ENCODE measurements at places on chromosomes 11 and 22.

DNA sequence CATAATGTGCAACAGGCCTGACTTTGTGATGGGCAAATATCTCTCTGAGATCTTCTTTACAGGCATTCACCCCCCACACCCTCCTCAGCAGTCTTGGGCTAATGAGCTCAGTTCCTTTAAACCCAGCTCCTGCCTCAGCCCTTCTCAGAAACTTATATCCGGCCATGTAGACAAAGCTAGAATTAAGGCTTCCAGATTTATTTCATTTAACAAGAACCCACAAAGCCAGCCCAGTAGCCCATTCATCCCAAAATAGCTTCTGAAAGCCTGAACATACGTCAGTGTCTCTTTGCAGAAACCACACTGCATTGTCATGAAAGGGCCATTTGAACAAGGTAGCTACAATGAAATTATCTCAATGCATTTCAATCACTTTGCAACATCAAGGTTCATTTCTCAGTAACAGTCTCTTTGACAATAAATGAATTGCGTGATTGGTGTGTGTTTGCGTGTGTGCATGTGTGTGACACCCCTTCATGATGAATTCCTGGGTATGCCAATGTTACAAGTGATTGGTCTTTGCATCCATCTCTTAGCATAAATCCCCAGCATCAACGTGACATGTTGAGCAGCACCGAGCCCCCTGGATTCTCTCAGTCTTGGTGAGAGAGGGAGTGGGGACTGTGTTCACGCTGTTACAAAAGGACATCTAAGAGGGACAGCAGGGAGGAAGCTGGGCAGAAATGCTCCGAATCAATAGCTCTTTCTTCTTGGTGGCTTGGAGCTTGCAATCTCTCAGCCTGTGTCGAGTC is 299.6 kb downstream of the KIRREL3 start:
- DNase-seq: no peak

- no peak for DNase-seq
Measured at GRCh38 chr11:36427876-36428275, 82.2 kb downstream of the TRAF6 start.

GRCh38 chr22:50185375-50186087 is at the start of gene TRABD:
Gene TRABD (plus strand): TSS chr22:50185913. CDS start chr22:50193061, 7,148 bp downstream.
- DNase-seq: peak; percentile 80

- DNase-seq: no peak
Measured at GRCh38 chr11:64369440-64370421, 10.8 kb downstream of the RPS6KA4 start.

DNA sequence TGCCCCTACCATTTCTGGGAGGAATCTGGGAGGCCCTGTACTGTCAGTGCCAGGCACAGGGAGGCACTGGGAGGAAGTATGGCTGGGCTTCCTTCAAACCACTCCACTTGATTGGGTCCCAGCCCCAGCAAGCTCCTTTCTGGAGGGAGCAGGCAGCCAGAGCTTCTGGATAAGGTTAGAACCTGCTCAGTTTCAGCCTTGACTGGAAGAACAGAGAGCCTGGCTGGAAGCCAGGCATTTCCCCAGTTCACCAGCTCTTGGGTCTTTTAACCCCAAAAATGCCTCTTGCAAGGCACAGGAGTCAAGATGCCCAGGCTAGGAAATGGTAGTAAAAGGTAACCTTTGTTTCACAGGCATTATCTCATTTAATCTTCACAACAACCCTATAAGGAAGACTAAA is 9.0 kb upstream of the KCTD14 start:
- DNase-seq: no peak

GRCh38 chr11:30348035-30348434 is 25.1 kb downstream of the ARL14EP start:
- no peak for DNase-seq

DNA sequence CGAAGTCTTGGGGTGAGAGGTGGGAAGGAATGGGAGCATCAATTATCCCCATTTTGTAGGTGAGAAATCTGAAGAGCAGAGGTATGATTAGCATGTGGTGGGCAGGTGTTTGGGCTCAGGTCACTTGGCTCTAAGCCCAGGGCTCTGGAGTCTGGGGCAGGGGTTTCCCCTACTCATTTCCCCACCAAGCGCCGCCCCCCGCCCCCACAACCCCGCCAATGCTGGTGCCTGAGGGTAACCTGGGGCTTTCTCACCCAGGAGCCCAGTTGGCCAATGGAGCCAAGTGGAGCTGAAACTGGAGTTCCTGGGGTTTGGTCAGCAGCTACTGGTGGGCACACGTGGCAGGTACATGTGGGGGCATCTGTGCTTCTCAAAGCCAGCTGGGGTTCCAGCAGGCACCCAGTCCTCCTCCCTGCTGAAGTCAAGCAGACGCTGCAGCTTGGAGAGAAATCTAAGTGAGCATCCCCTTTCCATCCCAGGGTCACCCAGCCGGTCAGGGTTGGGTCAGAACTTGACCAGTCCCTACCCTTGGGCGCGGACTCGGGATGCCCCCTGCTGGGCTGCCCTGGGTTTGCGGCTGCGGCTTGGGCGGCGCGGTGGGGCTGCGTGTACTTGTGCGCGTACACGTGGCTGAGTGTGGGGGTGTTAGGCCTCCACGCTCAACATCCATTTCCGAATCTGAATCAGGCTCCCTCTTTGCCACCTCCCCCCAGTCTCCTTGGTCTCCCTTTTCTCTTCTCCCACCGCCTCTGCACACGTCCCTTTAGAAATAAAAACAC is 1.7 kb upstream of the CHRM1 start:
- DNase-seq: peak; percentile 49

- DNase-seq: peak; percentile 33
Measured at GRCh38 chr22:35150183-35151107, 84.5 kb downstream of the ISX start.

DNA sequence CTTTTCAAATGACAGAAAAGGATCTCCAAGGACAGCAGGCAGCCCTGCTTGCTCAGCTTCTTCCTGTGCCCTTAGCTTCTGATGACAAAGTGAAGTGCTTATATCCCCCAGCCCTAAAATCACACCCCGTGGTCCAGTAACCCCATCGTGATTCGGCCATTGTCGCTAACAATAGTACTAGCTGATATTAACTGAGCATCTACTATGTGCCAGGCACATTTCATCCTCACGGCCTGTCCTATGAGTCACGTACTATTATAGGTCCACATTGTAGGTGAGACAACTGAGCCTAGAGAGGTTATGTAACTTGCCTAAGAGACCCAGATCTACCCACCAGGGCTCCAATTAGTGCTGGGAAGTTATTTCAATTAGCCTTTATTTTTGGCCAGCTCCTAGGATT is 6.1 kb downstream of the SCN4B start:
- DNase-seq: no peak

GRCh38 chr11:93507517-93507916 is 35.7 kb downstream of the SMCO4 start:
- no peak for DNase-seq

GRCh38 chr11:20559523-20560300 is 39.7 kb upstream of the SLC6A5 start:
- DNase-seq: no peak

GRCh38 chr22:48943567-48944432 is 883.9 kb downstream of the BRD1 start:
- DNase-seq: no peak

DNA sequence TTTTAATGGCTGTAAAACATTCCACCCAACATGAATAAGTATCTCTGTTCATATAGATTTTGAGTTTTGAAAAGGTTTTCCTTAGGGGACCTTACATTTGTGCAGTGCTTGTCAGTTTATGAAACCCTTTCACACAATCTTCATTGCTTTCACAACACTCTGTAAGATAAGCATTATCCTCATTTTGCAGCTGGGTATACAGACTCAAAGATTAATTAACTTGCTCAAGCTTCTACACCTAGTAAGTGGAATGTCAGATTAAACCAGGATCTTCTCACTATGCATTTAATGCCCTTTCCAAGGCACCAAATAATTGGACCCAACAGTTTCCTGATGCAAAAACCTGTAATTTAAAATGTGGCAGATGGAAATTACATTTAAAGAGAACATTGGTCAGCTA is 11.6 kb upstream of the GAB2 start:
- no peak for DNase-seq

GRCh38 chr22:36246718-36247117 is 6.2 kb upstream of the APOL1 start:
- no peak for DNase-seq
